ENCODE measurements at places on chromosomes 6 and 20.

GRCh38 chr6:170039156-170040114 is 251.4 kb downstream of the DLL1 start:
- no peak for DNase-seq

- DNase-seq, result no peak
These were observed 704.1 kb downstream of the PTPRT start for GRCh38 chr20:42485556-42485955.

- DNase-seq, result no peak
These were observed 68.6 kb upstream of the FYN start for GRCh38 chr6:111941686-111942330.

GRCh38 chr6:100130630-100131029 is 136.6 kb upstream of the MCHR2 start:
- no peak for DNase-seq

DNA sequence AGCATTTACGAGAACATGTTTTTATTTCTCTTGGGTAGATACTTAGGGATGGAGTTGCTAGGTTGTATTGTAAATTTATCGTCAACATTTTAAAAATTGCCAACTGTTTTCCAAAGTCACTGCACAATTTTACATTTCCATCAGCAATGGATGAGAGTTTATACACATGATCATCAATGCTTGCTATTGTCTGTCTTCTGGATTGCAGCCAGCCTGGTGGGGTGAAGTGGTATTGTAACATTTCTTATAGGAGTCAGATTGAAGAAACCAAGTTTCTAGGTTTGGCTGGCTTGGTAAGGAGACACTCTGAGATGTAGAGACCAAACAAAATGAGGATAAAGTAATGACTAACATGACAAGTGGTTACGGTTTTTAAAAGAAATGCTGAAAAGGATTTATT is 57.1 kb upstream of the HDDC2 start:
- DNase-seq, result no peak

DNA sequence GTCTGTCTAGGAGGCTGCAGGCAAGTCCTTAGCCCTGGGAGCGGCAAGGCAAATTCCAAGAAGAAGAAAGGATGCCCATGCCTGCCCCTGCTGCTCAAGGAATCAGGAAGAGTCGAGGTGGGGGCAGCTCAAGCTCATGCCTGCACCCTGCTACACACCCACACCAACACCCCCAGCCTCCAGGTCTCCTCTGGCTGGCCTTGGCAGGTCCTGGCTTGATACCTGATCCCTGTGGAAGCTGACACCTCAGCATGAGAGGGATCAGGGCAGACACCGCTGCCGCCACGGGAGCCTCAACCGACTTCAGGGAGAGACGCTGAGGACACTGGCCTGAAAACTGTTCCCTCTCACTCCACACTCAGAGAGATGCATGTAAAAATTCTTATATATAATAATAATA is 35.5 kb upstream of the MAFB start:
- no peak for DNase-seq

DNA sequence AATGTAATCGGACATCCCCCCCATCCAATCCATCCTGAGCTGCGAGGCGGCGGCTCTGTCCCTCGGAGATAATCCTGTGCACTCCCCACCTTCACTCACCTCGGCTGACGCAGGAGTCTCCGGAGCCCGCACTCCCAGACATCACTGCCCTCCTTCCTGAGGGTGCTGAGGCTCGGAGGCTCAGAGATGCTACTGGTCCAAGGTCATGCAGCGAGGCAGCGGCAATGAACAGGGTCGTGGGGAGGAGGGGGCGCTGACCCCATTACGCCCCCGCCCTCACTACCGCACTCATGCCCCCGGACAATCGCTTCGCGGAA is 485 bp downstream of the ADISSP start:
- no peak for DNase-seq

GRCh38 chr20:1933465-1933870 is 38.3 kb downstream of the SIRPA start:
- no peak for DNase-seq

GRCh38 chr6:42099340-42100028 is 42.9 kb downstream of the C6orf132 start:
- DNase-seq, result no peak

DNA sequence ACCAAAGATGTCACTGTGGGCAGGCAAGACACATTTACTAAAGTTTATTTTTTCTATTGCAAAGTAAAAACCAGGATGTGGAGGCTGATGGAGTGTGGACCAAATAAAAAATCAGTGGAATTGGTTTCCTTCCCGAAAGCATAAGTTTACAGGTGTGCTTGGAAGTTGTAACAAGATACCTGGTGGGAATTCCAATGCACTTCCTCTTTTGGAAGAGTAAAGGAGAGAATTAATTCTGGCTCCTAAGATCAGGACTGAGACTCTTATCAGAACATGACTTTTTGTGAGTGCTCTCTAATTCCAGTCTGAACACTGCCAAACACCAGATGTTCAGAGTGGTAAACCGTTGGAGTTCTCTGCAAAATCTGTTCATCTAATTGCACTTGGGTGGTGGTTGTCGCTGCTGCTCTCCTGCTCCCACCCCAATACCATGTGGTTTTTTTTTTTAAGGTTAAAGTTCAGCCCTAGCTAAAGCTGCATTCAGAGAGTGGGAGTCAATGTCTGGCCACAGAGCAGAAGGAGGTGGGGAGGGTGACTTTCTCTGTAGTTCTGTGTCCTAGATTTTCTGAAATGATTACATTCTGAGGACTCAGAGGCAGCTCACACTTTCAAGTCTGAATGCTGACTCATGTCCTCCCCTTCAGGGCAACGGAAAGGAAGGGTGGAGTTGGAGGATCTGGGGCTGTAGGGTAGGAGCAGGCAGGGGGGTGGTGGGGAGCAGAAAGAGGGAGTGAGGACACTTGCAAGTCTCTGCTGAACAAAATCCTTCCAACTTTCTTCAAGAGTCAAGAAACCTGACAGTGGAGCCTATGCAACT is 275.8 kb upstream of the PRDM1 start:
- no peak for DNase-seq

DNA sequence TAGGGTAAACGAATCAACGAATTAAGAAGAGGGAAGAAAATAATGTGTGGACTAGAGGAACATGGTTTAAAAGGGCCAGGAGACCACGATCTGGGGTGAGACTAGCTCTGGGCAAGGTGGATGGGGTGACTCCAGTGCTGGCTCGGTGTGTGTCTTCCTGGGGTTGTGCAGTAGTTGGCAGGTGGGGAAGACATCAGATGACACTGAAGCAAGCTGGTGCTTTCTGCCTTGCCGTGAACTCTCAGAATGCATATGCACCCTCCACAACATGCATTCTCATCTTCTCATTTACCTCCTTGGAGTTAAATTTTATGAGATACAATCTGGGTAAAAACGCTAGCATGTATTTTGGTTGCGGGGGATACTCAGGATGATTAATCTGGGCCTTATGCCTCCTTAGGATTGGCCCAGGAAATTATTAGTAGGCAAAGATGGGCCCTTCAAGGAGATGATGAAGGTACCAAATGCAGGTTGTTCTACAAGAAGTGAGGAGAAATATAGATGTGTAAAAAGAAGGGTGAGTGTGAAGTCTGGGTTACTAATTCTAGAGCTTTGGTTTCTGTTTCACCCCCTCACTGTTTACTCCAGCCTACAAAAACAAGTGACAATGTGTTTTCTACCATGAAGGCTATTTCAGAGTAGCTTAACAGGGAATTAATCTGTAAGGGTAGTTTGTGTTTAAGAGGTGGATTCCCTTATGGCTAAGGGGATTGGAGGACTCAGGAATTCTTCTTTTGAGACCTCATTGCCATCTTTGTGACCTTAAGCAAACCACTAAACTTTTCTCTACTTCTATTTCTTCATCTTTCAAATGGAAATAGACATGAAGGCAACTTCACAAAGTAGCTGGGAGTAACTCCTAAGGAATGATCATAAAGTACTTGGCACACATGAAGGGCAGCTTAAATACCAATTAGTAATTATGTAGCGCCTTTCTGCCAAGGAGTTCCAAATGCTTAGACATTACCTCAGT is 71.0 kb upstream of the SUPT3H start:
- DNase-seq, result no peak

GRCh38 chr20:50585214-50585613 is 75.0 kb downstream of the PTPN1 start:
- no peak for DNase-seq

- no peak for DNase-seq
These were observed 108.1 kb upstream of the PRDM1 start for GRCh38 chr6:105977934-105978504.

DNA sequence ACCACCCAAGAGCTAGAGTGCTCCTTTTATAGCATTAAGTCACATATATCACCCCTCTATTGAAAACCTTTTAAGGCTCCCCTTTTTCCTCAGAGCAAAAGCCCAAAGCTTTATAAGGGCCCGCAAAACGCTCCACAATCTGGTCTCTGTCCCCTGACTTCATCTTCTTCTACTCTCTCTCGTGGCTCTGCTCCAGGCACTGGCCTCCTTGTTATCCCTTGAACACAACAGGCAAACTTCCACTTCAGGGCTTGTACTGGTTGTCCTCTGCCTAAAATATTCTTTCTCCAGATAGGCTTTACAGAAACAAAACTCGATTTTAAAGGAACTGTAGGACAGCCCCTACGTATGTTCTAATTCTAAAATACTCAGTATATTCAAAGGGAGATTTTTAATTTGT is 44.0 kb upstream of the SPDEF start:
- no peak for DNase-seq

DNA sequence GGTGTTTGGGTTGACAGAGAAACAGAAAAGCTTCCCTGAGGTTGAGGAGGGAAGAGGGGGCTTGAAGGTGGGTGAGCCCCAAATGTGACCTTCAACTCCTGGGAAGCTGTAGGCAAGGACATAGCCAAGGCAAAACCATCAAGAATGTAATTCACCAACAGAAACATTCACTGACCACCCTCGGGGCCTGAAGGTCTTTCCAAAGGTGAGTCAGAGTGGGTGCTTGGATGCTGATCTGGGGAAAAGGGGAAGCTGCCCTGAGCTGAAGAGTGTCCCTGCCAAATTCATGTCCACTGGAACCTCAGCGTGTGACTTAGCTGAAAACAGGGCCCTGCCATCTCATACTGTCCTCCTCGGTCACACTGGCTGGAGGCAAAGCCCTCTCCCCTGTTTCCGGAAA is 234.2 kb upstream of the SULF2 start:
- no peak for DNase-seq

- DNase-seq, result no peak
These were observed 81.8 kb downstream of the KIF16B start for GRCh38 chr20:16491294-16491905.

GRCh38 chr6:130980310-130981032 is 82.6 kb downstream of the EPB41L2 start:
- DNase-seq, result no peak

- no peak for DNase-seq
These were observed 225.9 kb downstream of the NKAIN2 start for GRCh38 chr6:124029567-124029966.

DNA sequence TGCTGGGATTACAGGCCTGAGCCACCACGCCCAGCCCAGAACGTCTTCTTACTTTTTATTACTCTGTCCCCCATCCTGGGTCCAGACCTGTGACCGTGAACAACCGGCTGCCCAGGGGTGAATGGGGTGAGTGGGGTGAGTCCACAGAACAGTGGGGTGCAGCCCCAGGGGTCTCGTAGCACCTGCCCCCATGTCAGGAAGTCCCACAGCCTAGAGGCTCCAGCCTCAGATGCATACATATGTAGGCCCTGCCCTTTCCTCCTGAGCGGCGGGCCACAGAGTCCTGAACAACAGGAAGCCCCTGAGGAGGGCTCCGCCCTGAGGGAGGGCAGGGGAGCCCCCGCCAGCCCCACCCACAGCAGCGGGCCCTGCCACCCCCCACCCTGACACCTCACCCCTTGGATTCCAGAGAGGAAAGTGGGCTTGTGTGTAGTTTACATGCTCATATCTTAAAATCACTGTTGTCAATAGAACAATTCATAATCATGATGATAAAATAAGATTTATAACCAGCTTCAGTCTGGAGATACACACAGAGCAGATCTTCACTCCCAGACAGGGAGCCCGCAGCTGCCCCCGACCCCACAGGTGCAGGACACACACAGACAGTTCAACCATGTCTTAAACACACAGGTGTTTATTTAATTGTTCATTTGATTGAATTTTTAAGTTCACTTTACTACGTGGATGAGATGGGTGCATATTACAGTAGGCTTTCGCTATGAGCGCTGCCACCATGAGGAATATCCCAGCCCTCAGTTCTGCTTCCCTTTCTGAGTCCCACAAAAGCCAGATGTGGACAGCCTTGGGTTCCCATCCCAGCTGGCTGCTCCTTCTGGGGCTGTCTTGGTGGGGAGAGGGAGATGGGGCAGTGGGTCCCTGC is 12.4 kb upstream of the GMEB2 start:
- DNase-seq, result no peak

GRCh38 chr6:131523988-131524673 is 48.9 kb upstream of the ARG1 start:
- no peak for DNase-seq

- DNase-seq, result no peak
These were observed 39.9 kb upstream of the NKX2-4 start for GRCh38 chr20:21437248-21437647.
